ENCODE measurements at places on chromosomes 12 and 14.

GRCh38 chr12:27002141-27002540 is 12.0 kb downstream of the TM7SF3 start:
- DNase-seq: no peak

DNA sequence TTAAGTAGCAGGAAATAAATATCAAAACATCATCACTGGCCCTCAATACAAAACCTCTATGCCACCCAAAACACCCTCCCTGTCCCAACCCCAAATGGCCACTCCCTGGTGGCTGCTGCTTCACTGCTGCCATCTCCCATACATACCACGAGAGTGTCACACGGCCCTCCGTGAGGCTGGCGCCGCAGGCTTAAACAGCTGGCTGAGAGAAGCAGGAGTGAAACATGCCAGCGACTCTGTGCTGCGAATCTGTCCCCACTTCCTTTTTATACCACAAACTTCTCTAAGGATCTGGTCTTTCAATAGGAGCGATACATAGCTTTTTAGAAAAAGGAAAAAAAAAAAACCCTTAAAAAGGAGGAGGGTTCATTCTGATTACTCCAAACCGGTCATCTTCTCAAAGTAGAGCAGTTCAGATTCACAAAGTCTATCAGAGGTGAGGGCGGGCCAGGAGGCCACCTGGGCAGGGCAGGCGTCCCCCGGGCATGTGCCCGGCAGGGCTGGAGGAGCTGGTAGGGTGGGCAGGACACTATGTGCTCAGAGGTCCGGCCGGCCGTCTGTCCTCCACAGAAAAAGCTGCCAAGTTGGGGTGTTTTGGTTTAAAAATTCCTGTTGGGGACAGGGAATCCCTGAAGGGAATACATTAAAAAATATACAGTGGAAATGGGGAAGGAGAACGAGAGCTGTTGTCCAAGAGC is 26.5 kb downstream of the MAX start:
- DNase-seq: no peak

GRCh38 chr12:100426145-100426544 is 47.5 kb upstream of the NR1H4 start:
- no peak for DNase-seq

DNA sequence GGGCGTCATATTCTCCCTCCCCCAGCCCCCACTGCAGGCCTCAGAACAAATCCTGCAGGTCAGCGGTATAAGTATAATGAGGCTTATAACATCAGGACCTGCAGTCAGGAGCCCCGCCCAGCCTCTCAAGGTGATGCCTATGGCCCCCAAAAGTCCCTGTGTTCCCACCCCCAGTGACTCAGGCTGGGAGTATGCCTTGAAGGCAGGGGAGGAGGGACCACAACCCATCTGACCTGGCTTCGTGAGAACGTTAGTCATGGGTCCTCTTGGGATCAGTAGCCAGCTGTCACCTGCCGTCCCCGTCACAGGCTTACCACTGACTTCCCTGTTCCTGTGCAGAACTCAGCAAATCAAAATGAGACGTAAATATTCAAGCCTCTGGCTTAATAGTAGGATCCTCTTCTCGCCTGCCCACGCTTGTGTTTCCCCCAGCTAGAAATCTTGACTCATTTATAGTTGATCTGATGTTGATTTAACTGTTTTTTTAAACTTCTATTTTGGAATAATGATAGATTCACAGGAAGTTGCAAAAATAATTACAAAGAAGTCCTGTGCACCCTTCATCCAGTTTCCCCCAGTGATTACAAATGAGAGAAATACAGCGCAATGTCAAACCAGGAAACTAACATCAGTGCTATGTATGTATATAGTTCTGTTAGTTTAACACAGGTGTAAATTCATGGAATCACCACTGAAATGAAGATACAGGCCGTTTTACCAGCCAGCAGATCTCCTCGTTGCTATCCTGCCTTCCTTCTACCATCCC is 107.5 kb downstream of the ADGRD1 start:
- DNase-seq: no peak

GRCh38 chr12:131795690-131796410 is 32.3 kb upstream of the MMP17 start:
- DNase-seq: no peak

DNA sequence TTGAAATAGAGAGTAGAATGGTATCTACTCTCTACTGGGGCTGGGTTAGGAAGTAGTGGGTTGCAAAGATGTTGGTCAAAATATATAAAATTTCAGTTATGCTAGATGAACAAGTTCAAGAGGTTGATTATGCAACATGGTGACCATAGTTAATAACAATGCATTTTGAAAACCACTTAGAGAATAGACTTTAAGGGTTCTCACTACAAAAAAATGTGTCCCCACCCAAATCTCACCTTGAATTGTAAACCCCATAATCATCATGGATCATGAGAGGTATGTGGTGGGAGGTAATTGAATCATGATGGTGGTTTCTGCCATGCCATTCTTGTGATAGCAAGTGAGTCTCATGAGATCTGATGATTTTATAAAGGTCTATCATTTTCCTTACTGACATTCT is 94.0 kb downstream of the C12orf50 start:
- no peak for DNase-seq

GRCh38 chr14:76034566-76034965 is 49.0 kb downstream of the IFT43 start:
- DNase-seq: no peak

All from esophagus squamous epithelium (tissue), 5 donors.